ENCODE measurements at places on chromosomes 7 and 10. TPM values are rescaled to one million over a fixed set of nuclear protein-coding genes. Genes with fewer than 3 reads are reported as not detected.
A peak's percentile ranks its signal among the peaks of the same experiment; 100 is the strongest.

- DNase-seq: no peak
These were observed 365.6 kb upstream of the AUTS2 start for GRCh38 chr7:69232445-69233376.

TMEM243 gene
- 47.8 TPM for total RNA-seq

DNA sequence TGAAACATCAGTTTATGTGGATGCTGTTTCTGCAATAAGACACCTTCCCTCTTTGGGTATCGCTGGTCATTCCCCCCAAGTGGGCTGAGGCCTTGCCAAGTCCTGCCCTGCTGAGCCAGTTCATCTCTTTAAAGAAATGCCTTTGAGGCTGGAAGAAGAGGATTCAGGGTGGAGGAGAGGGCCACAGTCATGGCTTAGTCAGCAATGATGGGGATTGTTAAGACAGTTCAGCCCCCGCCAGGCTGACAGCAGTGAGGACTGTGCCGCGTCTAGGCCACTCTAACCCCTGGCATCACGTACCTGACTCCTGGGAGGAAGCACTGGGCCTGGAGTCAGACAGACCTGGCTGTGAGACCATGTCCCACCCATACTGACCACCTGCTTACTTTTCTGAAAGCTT, 48.3 kb downstream of the PNLIPRP2 start:
- DNase-seq: no peak

GRCh38 chr7:24877790-24878311, 102.1 kb downstream of the OSBPL3 start:
- peak; percentile 46 for DNase-seq

DNA sequence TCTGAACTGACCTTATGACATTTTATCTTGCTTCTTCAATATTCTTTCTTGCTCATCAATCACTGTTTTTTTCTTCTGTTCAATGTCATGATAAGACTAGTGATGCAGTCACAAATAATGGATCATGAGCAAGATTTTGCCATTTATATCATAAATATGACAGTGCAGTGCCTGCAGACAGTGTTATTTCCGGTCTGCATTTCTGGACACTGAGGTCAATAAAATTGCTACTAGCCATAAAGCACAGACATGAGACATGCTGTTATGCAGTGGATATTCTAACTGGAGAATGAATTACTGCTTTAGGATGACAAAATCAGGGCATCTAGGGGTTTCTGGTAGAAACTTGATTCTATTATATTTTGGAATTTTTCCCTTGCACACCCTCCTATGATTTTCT, 1509.7 kb upstream of the LRRTM3 start:
- no peak for DNase-seq

DNA sequence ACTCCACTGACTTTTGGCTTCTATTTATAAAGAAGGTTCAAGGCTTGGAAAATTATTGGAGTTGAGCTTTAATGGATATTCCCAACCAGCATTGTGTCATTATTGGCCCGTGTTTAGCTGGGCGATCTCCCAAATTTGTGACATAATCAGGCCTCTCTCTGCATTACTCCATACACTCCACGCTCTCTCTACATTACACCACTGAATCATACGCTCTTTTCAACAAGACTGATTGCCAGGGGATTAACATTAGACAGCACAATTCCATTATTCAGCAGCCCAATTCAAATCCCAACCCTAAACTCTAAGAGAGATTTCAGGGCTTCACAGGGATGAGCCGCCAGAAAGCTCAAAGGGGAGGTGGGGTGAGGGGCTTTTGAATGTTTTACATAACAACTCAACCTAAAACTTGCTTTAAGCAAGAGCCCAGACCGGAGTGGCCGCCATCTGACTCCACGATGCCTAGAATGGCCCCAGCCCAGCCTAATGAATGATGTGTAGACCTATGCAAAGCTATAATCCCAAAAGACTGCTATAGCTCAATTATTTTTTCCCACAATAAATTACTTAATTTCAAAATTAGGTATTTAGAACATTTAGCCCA, 61.8 kb downstream of the FGFR2 start:
- no peak for DNase-seq

DNA sequence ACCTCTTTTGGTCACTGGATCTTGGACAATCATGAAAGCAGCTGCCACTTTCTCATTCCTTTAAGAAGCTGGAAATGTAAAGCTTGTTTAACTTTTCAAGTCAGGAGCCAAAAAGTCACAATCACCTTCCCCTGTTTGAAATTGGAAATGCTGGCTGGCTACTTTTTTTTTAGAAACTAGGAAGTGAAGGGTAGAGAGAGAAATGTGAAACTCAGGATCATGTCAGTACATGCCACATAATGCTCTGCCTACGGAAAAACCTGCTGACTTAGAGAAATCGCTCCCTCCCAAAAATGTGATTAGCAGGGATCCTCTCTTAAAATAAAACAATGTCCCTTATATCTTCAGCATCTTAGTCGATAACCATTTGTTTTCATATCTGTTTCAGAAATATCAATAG, 188.4 kb upstream of the C7orf33 start:
- DNase-seq: no peak

DNA sequence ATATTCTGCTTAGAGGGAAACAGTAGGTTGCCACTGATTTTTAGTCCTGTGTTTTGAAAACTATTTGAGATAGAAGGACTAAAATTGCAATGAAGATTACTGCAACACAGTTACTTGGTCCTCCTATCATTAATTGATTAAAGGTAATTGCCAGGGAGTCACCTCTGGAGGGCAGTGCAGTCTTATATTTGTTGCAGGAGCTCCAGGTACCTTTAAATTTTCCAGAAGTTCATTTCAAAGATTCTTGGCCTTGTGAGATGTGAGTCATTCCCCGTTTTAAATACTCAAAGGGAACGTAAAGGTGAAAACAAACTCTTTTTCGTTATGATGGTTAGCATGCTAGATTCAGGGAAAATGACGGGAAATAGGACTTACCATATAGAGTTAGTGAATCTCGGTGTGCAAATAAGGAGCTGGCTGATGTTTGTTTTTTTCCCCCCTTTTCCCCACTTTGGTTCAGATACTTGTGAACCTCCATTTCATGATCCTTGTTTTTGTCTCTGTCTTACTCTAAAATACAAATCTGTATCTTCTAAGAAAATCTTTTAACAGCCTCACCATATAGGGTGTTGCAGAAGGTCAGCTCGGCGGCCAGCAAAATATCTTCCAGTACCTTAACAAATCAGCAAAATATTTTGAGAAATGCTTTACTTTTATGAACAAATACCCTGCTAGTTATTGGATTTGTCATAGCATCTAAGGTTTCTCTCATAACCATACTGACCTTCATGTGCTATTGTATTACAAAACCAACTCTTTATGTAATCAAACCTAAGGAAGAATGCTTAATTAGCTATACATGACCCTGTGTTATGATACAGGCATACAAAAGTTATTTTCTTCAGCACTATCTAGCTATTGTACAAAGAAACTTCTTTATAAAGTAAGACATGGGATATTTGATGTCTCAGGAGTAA, 143.0 kb upstream of the HDAC9 start:
- peak; percentile 25 for DNase-seq

GRCh38 chr7:77664715-77665114, 31.5 kb upstream of the RSBN1L start:
- no peak for DNase-seq

DNA sequence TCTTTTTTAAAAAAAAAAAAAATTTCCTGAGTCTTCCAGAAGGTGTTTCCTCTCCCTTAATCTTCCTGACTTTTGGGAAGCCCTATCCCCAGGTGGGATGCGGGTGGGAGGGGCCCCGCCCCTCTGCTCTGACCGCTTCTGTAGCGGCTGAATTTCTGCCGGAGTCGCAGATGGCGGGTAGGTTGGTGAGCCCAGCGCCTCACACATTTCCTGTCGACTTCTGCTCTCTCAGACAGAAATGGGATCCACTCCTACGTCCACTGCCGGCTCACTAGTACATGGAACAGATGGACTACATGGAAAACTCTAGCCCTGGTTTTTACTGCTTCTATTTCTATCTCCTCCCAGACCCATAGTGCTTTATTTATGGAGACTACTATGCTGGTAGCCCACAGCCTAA, 90.9 kb downstream of the NEUROD6 start:
- DNase-seq: no peak

- DNase-seq: no peak
These were observed 614.2 kb upstream of the ADARB2 start for GRCh38 chr10:2351566-2351965.

PPP1R17 gene
- total RNA-seq: not detected

CYP3A4 gene
- not detected for total RNA-seq

FAM237B gene
- total RNA-seq: not detected

DNA sequence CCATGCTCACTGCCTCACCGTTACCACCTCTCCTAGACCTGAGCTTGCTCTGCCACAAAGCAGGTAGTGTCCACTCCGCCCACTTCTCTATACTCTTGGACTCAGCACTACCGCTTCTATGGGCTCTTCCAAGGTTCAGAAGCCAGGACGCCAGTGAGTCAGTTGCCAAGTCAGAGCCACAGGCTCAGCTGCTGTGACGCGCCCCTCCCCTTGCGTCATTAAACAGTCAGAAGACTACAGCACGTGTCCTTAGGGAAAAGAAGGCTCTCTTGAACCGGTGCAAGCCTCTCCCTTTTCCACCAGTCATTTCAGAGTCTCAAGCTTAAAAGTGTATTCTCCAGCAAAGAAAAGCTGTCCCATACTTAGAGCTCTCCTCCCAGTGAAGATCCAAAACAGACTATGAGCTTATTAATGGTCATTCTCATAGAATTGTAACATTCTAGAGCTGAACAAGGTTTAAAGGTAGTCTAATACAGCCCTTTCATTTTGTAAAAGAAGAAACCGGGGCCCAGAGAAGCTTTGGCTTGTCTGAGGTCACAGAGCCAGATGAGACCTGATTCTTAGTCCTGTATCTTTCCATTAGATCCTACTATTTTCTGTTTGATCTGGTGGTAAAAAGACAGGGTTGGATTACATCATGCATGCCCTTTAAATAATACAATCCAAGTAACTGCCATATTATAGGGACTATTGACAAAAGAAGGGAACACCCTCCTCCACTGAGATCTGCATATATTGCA, 40.9 kb upstream of the MET start:
- DNase-seq: no peak

C10orf71 gene
- not detected for total RNA-seq

- DNase-seq: no peak
These were observed 127.8 kb upstream of the ADCY1 start for GRCh38 chr7:45446195-45446944.

DNA sequence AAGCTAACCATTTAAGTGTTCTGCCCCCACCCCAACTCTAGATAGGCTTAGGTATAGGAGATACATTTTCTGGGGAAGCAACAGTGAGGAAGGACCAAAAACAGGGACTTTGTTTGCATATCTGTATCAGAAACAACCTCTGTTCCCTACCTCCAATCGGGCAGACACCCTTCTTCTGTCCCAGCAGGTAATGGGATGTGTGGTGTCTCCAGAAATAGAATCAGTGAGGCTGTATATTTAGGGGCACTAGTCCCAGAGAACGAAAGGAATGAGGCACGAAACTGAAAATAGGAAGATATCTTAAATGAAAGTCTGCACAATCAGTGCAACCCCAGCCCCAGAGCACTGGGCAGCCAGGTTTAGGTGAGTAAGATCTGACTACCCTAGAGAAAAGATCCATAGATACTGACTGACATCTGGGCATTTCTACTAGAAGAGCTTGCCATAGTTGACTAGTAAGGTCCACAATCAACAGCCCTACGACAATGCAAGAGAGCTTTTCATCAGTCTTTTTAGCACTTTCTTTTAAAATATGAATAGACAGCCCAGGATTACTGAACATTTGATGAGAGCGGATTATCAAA, 28.1 kb downstream of the PLEKHA1 start:
- peak; percentile 19 for DNase-seq

DNA sequence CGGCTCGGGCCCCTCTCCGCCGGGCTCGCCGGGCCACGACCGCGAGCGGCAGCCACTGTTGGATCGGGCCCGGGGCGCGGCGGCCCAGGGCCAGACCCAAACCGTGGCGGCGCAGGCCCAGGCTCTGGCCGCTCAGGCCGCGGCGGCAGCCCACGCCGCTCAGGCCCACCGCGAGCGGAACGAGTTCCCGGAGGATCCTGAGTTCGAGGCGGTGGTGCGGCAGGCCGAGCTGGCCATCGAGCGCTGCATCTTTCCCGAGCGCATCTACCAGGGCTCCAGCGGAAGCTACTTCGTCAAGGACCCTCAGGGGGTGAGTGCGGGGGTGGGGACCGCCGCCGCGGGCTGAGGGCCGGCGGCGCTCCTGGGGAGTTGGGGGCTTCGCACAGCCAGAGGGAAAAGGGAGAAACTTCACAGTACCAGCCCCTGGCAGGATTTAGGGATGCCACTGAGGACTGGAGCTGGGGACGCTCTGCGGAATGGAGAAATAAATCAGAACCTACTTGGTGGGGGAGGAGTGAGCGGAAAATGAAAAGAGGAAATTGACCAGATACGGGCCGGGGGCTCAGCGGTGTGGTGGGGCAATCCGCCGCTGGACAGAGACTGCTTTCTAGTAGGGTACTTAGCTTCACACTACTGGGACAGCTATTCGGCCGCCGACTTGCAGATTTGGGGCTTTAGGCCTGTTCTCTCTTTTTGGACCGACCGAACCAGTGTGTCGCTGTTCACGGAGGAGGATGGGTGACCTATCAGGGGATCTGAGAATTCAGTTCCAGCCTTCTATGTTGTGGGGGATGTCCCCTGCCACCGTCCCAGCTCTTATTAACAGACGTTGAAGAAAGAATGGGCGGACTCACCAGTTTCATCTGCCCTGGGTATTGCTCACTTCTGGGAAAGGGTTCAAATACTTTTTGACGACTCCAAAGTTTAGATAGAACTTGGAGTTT, 669 bp downstream of the PI4K2A start:
- DNase-seq: peak; percentile 45

DNA sequence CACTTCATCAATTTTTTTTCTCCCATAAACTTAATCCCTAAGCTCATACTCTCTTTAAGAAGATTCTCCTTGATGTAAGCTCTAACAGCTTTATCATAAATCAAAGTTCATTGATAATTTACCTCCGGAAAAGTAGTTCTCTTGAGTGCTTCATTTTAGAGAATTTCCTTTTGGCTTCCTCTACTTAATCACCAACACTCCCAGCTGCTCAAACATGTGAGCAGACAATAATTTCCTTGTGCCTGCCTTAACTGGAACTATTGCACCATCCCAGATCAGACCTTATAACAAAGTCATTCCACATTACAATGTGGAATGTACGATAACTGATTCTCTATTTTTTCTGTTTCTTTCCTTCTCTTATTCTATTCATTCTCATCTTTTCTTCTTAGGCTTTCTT, 5.9 kb downstream of the FEZF1 start:
- DNase-seq: no peak

DNA sequence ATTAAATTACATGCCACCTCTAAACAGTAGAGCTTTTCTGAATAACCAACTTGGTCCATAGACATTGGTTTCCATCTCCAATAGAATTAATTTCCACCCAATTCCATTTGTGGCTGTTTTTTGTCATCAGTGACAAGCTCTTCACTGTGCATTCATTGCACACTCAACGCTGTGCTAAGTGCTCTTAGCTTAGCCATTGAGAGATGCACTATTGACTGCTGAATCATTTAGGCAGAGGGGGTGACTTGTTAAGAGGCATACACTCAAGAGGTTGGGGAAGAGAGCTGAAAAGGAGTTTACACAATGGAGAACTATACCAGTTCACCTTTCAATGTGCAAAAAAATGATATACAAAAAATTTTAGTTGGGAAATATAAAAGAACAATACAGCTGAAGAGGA, 31.9 kb upstream of the CBLL1 start:
- DNase-seq: no peak

OR2A12 gene
- not detected for total RNA-seq

VPS26A gene
- 44.6 TPM for total RNA-seq
